ENCODE measurements at places on chromosomes 3 and 15. TPM values are rescaled to one million over a fixed set of nuclear protein-coding genes. Genes with fewer than 3 reads are reported as not detected.

DNA sequence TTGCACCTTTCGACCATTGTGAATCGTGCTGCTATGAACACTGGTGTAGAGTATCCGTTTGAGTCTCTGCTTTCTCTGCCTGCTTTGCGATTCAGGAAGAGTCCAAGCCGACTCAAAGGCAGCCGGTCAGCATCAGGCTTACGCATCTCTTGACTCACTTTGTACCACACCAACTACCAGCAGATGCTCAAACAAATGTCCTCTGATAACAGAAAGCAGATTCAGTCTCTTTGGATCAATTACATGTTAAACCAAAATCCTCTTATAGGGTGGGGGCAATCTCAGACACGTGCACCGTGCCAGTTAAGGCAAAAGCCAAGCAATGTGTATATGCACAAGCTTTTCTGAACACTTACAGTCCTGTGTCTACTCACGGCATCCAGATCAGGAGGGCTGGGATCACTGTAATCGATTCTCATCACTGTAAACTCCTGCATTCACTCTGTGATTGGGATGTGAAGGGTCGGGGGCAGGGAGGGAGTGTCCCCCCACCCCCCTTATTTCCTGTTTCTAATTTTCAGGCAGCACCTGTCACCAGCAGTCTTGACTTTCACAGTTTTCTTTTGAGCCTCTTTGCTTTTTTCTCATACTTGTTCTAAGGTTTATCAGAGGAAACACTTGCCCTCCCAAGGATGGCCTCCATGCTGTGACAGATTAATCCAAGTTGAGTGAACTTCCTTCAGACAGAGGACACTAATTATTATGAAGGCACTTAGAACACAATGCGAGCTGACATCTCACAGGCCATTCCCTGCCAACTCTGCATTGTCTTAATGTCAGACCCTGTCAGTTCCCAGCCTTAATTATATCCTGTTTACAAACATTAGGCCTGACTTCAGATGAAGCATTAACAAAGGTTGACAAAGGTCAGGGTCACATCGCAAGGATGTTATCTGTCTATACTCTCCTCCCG lies 153.5 kb downstream of the MECOM start:
- no peak for DNase-seq

GRCh38 chr15:52789601-52790168 lies 451 bp downstream of the ONECUT1 start:
- DNase-seq = peak; percentile 10

- DNase-seq = no peak
Measured at GRCh38 chr3:5645692-5646410, 458.3 kb downstream of the EDEM1 start.

DNA sequence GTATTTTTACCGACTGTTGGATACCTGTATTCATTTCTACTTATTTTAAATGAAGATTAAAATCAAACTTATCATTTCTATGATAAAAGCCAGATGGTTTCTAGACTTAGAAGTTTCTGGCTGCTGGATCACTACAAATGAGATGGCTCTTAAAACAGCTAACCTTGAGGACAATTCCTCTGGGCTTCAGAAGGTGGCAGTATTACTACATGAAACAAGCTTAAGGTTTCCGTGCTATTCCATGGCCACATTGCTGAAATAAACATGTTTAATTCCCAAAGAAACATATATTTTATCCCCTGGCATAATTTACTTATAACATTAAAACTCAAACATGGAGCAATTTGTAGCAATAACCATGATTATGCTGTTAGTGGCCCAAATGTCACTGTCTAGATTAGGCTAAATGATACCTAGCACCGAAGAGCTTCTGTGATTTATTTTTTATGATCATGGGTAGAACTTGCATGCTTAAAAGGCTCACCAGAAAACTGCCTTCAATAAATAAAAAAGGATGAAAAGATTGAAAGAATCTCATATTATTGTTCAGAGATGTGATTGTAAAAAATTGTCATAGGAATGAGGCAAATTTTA lies 204.0 kb upstream of the NANOGP8 start:
- peak; percentile 81 for DNase-seq

GRCh38 chr3:69838696-69839515 lies 99.6 kb downstream of the MITF start:
- DNase-seq = no peak

Gene C3orf38
- polyA plus RNA-seq = 9.2 TPM

DNA sequence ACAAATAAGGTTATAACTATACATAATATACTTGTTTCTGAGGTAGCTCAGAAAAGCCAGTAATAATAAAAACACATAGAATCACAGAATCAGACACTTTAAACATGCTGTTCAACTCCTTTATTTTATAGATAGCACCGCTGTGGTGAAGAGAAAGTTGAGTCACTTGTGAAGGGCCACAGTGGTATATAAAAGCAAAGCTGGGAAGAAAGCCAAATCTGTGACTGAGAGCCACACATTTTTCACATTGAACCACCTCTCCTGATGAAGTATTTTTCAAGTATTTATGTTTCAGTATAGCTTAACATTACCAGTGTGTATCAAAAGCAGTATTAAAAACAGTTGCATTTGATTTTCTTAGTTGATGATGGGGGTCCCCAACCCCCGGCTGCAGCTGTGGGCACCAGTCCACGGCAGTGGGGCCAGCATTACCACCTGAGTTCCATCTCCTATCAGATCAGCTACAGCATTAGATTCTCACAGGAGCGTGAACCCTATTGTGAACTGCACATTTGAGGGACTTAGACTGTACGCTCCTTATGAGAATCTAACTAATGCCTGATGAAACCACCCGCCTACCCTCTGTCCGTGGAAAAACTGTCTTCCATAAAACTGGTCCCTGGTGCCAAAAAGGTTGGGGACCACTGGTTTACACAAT lies 46.2 kb downstream of the TBL1XR1 start:
- DNase-seq = peak; percentile 93

Data from IMR-90 (cell line).